ENCODE measurements at places on chromosomes 5 and 9.

DNA sequence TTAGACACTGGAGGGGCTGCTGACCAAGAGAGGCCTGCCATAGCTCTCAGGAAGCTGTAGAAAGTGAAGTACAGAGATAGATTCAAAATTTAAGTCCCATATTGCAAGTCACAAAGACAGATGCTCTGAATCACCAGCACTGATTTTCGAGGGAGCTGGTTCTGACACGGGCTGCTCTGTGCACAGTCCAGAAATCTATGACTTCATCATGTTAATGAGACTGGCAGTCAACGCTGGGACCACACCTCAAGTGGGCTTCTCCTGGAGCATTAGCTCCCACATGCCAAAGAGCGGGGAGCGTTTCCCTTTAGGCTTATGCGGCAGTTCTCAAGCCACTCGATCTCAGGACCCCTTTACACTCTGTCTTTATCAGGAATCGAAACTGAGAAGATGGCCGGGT, 34.2 kb upstream of the FAT2 start:
- DNase-seq, result no peak

DNA sequence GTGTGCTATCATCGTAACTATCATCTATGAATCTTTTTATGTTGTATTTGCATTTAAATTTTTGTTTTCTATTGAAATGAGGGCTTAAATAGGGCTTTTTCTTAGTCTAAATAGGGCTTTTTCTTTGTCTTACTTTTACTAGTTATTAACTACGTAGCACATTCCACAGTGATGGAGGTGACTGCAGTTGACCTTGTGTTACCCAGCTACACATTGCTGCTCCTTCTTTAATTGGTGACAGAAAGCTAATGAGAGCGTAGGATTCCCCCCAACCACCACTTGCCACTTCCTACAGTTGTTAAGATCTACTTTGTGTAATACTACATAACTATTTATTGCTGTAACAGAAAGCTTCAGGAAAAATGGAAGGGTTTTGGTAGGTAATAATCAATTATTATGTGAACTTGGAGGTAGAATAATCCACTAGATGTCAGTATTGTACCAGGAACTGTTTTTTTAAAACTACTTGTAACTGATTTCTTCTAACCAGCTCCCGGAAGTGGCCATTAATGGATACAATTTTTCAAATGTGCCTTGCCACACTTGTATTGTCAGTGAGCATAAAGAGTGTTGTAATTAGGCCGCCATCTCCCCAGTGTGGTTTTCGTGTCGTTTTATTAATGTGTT, 18.0 kb downstream of the MTRR start:
- DNase-seq, result no peak

- DNase-seq, result no peak
Measured at GRCh38 chr5:181223729-181224389, 778 bp downstream of the TRIM41 start.

DNA sequence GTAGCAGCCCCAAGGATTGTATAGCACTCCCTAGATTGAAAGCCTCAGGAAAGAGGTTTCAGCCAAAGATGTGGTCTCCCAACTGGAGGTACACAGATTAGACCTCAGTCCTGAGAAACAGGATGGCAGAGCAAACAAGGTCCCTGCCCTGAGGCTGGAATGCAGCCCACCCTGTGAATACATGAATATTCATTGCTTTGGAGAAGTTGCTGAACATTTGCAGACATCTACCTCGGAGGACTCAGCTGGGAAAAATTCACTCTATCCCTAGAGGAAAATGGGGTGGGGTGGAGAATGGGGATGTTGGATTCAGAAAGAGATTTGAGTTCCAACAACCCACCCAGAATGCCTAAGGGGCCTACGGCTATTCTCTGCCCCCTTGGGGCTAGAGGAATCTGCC, 129.4 kb downstream of the SLIT3 start:
- no peak for DNase-seq

DNA sequence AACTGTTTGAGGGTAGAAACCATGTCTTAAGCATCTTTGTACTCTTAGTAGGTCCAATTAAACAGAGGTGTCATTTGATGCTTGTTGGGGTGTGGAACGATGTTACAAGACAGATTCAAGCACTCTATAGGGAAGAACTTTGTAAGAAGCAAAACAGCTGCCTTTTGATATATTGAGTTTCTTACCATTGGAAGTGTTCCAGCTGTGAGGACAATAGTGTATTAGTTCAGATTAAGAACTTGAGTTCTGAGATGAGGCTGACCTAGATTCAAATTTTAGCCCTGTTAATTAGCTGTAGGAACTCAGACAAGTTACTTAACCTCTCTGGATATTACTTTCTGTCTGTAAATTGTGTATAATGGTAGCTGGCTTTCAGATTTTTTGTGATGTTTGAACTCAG, 19.6 kb upstream of the ZNF462 start:
- no peak for DNase-seq

DNA sequence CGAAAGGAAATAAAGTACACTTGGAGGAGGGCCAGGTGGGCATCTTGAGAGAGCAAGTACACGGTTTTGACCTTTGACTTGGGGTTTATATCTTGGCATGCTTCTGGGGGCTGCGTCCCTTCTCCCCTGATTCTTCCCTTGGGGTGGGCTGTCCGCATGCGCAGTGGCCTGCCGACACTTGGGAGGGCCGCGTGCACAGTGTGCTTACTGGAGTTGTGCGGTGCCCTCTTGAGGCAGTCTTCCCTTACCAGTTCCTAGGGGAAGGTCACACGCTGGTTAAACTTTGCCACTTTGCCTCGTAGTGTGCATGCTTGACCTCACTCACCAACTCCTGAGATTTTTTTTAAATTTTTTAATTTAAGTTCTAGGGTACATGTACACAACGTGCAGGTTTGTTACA, 4.3 kb upstream of the CLPTM1L start:
- DNase-seq, result no peak

DNA sequence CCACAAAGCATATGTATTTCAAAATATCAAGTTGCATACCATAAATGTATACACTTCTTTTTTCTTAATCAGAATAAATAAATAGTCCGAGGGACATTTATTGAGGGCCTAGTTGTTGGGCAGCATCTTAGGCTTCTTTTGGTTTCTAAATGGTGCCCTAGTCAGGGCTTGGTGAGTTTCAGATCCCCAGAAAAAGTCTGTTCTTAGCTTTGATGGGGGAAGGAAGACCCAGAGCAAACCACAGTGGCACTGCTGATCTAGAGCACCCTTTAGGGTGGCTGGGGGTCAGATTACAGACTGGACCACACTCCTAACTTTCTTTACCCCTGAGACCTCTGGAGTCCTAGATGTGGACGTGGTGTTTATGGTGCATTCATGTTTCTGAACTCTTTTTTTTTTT, 97.8 kb downstream of the C9orf152 start:
- DNase-seq, result no peak

- DNase-seq, result no peak
Measured at GRCh38 chr5:137086342-137086741, 412.8 kb downstream of the SPOCK1 start.

GRCh38 chr9:30459156-30459555, 1925.3 kb upstream of the ACO1 start:
- DNase-seq, result no peak

GRCh38 chr9:130478152-130478551, 33.4 kb downstream of the ASS1 start:
- DNase-seq, result no peak

- no peak for DNase-seq
Measured at GRCh38 chr9:27485158-27485557, 38.9 kb upstream of the IFNK start.

GRCh38 chr5:131766689-131767088, 30.1 kb downstream of the FNIP1 start:
- DNase-seq, result no peak

GRCh38 chr5:150263801-150264621, 25.6 kb downstream of the CAMK2A start:
- no peak for DNase-seq

DNA sequence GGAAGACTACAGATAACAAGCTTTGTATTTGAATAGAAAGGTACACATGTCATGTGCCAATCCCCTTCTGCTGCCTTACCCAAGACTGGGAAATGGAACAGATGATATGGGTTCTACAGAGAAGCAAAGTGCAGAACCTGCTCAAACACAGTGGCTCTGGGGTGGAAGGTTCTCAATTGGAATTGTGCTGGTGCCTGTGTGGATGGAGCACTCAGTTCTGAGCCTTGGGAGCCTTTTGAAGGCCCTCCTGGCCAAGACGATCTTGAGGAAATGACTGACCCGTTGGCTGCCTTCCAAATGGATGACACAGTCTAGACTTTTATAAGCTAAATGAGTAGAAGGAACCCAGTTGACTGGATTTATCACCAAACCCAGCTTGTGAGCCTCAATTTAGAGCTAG, 4.2 kb upstream of the PRSS3 start:
- no peak for DNase-seq

GRCh38 chr5:139649082-139649991, 1.2 kb downstream of the CXXC5 start:
- no peak for DNase-seq

- no peak for DNase-seq
Measured at GRCh38 chr5:137887831-137888230, 1.4 kb upstream of the PKD2L2 start.

GRCh38 chr5:172874647-172875504, 40.8 kb downstream of the ERGIC1 start:
- no peak for DNase-seq
